ENCODE measurements at places on chromosomes 4 and X.
A peak's percentile ranks its signal among the peaks of the same experiment; 100 is the strongest.

DNA sequence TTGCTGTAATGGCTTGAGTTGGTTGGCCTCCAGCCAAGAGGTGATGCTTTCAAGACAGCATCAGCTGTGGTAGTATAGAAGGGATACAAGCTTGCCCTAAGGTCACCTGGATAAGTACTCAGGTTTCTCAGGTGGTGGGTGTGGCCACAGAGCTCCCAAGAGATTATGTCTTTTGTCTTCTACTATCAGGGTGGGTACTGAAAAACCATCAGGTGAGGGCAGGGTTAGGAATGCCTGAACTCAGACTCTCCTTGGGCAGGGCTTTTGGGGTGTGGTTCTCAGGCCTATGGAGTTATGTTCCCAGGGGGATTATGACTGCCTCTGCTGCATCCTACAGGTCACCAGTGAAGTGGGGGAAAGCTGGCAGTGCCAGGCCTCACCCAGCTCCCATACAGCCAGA is 654.6 kb upstream of the GALNT7 start:
- DNase-seq: no peak

DNA sequence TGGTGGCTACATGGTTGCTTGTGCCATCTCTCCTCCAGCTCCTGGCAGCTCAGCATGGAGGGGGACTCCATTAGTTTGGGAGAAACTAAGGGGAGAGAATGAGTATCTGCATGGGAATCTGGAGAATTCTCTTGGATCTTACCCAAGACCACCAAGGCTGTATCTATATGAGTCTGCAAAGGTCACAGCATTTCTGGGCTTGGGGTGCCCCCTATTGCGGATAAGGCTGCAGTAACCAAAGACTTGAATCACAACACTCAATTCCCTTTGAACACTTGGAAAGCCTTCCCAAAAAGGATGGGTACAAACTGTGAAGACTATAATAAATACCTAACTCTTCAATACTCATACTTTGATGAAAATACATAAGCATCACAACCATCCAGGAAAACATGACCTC is 623.5 kb upstream of the NR3C2 start:
- DNase-seq: no peak

GRCh38 chr4:37450309-37450708 is 205.8 kb downstream of the NWD2 start:
- DNase-seq: no peak

- no peak for DNase-seq
Measured at GRCh38 chrX:32798990-32799389, 412.4 kb downstream of the DMD start.

GRCh38 chr4:145154573-145154972 is 25.8 kb downstream of the OTUD4 start:
- no peak for DNase-seq

DNA sequence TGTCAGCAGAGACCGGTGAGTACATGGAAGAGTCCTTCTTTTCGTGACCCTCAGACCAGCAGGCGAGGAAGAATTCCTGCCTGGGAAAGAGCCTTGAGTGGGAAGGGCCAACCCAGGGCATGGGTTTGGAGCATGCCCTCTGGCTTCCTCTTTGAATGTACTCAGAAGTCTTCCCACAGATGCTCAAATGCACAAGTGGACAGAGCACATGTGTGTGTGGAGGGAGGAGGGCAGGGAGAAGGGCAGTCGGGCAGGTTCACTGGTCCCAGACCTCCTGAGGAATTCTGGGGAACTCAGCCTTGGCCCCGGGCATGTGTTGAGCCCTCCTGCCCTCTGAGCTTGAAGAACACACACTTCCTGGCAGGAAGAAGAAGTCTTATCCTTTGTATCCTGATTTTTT is 63.2 kb upstream of the HELT start:
- no peak for DNase-seq

DNA sequence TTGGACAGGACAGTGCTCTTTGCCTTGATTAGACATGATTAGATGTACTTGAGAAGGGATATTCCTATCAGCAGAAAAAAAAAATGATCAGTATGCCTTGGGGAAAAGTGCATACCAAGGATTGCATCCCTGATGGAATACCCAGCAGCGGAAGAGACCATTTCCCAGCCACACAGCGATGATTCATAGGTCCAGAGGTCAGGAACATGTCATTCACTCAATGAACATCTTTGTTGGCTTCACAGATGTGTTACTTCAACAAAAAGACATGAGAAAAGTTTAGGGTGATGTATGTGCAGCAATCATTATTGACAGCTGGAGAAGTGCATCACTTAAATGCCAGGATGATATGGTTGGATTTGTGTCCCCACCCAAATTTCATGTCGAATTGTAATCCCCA is 293.5 kb downstream of the ZNF674 start:
- DNase-seq: no peak

DNA sequence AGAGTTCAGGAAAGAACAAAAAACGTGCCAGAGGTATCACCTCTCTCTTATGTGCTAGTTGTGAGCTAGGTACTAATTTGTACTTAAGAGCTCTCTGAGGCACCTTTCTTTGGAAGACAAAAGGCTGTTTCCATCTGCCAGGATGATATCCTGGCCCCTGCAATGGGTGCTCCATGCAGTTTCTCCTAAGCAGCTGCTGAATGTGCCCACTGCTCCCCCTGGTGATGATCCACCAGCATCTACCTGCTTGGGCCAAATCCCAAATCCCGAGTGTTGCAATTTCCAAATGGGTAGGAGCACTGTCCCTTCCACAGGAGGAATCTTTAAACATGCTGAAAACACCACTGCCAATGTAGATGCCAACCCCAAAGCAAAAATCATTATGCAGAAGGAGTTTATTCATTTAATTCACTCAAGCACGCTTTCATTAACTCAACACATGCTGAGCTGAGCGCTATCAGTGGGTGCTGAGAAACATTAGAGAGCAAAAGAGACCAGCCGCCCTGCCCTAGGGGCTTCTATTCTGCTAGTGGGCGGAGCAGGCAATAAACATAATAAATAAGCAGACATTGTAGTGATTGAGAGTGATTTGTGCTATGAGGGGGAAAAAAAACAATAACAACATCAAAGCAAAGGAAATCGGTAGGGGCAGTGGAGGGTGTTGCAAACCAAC is 69.6 kb upstream of the C4orf50 start:
- DNase-seq: no peak

GRCh38 chrX:36364262-36364661 is 444.7 kb downstream of the CFAP47 start:
- no peak for DNase-seq

DNA sequence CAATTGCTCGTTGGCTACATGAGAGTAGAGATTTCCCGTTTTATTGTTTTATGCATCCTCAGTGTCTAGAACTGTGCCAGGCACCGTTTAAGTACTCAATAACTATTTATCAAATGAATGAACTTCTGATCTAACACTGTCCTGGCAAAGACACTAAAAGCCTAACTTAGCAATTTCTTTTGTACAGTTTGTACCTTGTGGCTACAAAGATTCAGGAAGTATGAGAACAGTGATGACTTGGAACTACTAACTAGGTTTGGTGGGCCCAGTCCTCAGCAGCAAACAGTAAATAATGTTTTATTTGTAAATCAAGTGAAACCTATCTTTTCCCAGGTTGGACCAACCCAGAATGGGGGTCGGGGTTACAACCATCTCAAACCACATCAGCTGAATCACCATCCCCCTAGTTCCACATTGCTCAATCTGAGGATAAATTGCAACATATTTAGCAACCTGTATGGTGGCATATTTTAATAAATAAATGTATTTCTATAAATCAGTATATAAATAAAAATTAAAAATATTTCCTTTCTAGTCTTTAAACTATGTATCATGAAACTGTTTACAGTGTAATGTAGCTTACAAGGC is 12.3 kb upstream of the SCRG1 start:
- no peak for DNase-seq

- peak; percentile 47 for DNase-seq
Measured at GRCh38 chr4:74675673-74676279, 118.5 kb downstream of the BTC start.
